CD4-positive, alpha-beta T cell (primary cell): ENCODE measurements at places on chromosomes 1 and 21. TPM values are rescaled to one million over a fixed set of nuclear protein-coding genes. Genes with fewer than 3 reads are reported as not detected.

DNASE2B gene
- total RNA-seq: not detected

GRHL3 gene
- not detected for total RNA-seq

NBPF6 gene
- not detected for total RNA-seq

GRCh38 chr1:63626222-63626621 is 33.0 kb downstream of the PGM1 start:
- H3K4me1 ChIP-seq: no peaks in the 10 kb centered on the region
- H3K4me3 ChIP-seq: no peak overlapping the region
- H3K27me3 ChIP-seq: no peaks in the 10 kb centered on the region
- DNase-seq: no peak

GRCh38 chr1:34865573-34865972 is 6.0 kb upstream of the SMIM12 start:
- DNase-seq: no peak
- H3K4me1 ChIP-seq: peaks cover 49% of the 10 kb centered on the region
- peak overlapping the region; percentile 62 for H3K4me3 ChIP-seq
- peaks cover 3% of the 10 kb centered on the region for H3K27me3 ChIP-seq
- H3K36me3 ChIP-seq: no peaks in the 10 kb centered on the region

DNA sequence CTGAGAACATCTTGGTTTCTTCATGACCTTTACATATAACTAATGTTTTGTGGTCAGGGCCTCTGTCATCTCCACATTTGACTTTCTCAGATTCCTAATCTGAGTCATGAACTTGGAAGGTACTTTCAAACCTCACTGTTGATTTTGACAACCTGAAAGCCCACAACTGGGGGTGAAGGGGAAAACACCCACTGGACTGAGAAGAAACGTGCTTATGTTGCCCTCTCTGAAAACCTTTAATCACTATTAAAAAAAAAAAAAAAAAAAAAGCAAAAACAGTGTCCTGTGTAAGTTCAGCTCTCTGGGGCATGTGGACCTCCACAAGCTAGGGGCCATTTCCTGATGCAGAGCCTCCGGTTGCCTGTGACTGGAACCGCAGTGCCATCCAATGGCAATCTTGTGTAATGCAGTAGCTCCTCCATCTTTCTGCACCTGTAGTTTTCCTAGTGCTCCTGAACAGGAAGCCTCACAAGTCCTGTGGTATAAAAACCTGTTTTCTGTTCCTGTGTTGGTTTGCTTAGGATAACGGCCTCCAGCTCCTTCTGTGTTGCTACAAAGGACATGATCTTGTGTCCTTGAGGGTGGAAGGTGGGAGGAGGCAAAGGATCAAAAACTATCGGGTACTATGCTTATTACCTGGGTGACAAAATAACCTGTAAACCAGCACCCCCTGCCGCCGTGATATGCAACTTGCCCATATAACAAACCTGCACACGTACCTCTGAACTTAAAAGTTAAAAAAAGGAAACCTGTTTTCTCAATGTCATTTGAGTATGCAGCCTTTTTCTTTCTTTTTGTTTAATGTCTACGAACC is 124.5 kb downstream of the ZNF648 start:
- no peak overlapping the region for H3K27ac ChIP-seq
- H3K27me3 ChIP-seq: no peaks in the 10 kb centered on the region
- no peaks in the 10 kb centered on the region for H3K36me3 ChIP-seq
- peak; percentile 13 for DNase-seq

DNA sequence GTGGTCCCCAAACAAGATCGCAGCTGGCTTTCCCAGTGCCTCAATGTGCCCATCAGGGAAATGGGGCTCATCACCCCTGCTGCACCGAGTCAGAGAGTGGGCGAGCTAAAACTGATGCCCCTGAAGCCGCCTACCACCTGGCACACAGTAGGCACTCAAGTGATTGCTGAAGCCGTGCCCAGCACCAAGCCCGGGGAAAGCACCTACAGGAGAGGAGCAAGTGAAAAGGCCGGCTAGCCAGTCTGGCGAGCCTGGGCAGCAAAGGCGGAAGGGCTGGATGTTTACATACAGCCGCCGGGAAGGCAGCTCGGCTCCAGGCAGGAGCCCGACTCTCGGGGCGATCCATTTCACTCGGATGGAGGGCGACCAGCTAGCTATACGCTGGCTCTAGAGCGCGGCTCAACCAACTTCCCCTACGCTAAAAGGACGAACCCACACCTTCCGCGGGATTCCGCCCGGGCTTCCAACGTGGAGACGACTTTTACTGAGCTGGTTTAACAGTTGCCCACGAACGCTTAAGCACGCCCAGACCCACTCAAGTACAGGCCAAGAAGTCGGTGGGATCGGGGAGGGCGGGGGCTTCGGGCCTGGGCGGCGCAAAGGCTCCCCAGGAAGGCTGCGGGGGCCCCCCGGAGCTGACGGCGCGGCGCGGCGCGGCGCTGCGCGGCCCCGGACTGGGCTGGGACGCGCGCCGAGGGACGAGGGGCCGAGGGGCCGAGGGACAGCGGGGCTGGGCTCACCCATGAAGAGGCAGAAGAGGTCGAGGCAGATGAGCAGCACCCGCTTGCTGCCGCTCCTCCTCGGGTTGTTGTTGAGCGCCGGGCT is 1.0 kb downstream of the PLPP3 start:
- H3K4me1 ChIP-seq: no peaks in the 10 kb centered on the region
- DNase-seq: no peak
- H3K36me3 ChIP-seq: no peaks in the 10 kb centered on the region
- no peak overlapping the region for H3K27ac ChIP-seq
- no peak overlapping the region for H3K4me3 ChIP-seq

DNA sequence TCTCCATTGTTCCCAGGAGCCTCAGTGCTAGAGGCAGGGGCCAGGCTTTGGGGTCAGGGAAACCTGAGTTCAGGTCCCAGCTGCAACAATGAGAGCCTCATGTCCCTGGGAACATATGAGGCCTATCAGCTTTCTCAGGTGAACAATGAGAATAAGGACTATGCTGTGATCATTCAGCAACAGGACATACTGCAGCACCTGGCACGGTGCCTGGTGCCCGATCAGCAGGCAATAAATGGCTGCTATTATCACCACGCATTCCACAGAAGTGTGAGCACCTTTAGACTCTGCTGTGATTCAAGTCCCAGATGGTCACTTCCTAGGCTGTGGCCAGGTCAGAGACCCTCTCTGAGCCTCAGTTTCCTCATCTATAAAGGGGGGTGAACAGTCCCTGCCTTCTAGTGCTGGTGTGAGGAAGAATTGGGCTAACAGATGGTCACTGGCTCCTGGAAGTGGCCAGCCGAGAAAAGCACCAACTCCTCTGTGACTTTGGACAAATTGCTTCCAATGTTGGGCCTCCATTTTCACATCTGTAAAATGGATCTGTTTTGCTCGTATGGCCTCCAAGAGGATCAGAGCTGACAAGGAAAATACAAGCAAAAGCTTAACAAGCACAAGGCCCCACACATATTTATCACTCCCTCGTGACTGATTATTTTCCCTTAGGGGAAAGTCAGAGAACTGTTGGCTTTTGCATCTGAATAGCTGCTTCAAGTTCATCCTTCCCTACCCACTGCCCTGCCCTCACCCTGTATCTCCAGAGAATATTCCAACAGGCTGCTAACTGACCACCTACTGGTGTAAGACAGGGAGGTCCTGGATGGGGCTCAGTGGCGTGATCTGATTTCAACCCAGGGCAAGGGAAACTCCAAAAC is 1.1 kb downstream of the SLC5A9 start:
- no peak overlapping the region for H3K4me3 ChIP-seq
- H3K36me3 ChIP-seq: no peaks in the 10 kb centered on the region
- no peak overlapping the region for H3K27ac ChIP-seq
- no peak for DNase-seq
- H3K4me1 ChIP-seq: peaks cover 23% of the 10 kb centered on the region

DNA sequence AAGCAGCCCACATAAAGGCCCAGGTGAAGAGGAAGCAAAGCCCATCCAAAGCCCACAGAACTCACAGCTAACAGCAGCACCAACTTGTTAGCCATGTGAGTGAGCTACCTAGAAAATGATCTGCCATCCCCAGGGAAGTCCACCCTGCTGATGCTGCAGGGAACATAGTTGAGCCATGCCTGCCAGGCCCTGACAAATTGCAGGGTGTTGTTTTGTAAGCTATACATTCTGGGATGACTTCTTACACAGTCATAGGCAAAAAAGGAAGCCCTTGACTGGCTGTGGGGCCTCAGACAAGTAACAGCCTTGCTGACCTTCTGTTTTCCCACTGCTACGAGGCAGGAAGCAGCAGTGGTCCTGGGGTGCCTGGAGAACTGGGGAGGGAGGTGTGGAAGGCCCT is 262.7 kb downstream of the MATN1 start:
- no peak overlapping the region for H3K27ac ChIP-seq
- no peak for DNase-seq
- no peaks in the 10 kb centered on the region for H3K36me3 ChIP-seq
- no peaks in the 10 kb centered on the region for H3K4me1 ChIP-seq
- H3K4me3 ChIP-seq: no peak overlapping the region
- peaks cover 4% of the 10 kb centered on the region for H3K27me3 ChIP-seq

DNA sequence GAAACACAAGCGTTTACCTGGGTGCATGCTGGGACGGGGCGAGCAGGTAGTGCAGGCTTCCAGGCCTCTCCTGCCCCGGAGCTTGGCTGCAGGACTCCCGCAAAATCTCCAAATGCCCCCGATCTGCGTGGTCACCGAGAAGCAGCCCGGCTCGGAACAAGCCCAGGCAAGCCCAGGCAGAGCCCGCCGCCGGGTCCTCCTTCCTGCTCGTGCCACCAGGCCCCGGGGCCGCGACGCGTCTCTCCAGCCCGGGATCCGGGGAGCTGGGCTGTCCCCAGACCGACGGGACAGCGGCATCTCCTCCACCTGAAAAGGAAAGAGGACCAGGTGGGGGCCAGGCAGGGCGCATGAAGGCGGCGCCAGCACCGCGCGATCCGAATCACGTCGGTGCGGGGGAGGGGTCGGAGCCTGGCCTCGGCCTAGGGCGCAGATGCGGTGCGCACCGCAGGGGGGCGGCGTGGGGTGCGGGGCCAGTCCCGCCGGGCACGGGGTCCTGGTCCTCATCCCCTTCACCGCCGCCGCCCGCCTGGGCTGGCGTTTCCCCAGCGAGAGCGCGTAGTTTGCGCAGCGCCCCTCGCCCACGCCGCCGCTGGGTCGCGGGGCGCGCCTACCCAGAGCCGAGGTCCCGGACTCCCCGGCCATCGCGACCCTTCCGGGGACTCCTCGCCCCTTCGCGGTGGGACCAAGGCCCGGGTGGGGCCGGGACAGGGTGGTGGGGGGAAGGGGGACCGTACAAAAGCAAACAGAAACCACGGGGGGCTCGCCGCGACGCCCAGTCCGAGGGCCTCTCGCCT is 52.4 kb upstream of the H6PD start:
- peaks cover 27% of the 10 kb centered on the region for H3K27me3 ChIP-seq
- no peaks in the 10 kb centered on the region for H3K36me3 ChIP-seq
- no peak for DNase-seq
- no peak overlapping the region for H3K27ac ChIP-seq

- no peaks in the 10 kb centered on the region for H3K4me1 ChIP-seq
- H3K27ac ChIP-seq: no peak overlapping the region
- no peak overlapping the region for H3K4me3 ChIP-seq
- H3K36me3 ChIP-seq: no peaks in the 10 kb centered on the region
- no peaks in the 10 kb centered on the region for H3K27me3 ChIP-seq
- no peak for DNase-seq
These were observed 191.2 kb downstream of the RERE start for GRCh38 chr1:8625981-8626898.

- DNase-seq: no peak
- no peak overlapping the region for H3K27ac ChIP-seq
- H3K4me1 ChIP-seq: no peaks in the 10 kb centered on the region
- no peaks in the 10 kb centered on the region for H3K36me3 ChIP-seq
These were observed 293.5 kb downstream of the MRPL39 start for GRCh38 chr21:25313829-25314228.

- DNase-seq: no peak
- H3K27ac ChIP-seq: no peak overlapping the region
- H3K36me3 ChIP-seq: no peaks in the 10 kb centered on the region
- H3K4me3 ChIP-seq: no peak overlapping the region
- H3K27me3 ChIP-seq: no peaks in the 10 kb centered on the region
These were observed 103.3 kb upstream of the DEPDC1 start for GRCh38 chr1:68600049-68600661.

- no peaks in the 10 kb centered on the region for H3K4me1 ChIP-seq
- no peak overlapping the region for H3K27ac ChIP-seq
- H3K27me3 ChIP-seq: no peaks in the 10 kb centered on the region
- no peak for DNase-seq
These were observed 312.7 kb upstream of the C1orf87 start for GRCh38 chr1:60386249-60386648.

DNA sequence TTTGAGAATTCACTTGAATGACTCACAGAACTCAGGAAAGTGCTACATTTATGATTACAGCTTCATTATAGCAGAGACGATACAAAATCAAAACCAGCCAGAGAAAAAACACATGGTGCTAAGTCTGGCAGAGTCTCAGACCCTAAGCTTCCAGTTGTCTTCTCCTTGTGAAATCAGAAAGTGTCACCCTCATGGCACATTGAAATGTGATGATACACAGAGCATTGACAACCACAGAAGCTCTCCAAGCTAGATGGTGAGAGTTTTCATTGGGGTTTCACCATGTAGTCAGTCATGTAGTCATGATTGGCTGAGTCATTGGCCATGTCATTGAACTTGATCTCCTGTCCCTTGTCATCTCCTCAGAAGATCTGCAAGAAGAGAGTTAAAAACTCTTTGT is 526.6 kb downstream of the MRPL39 start:
- H3K4me1 ChIP-seq: no peaks in the 10 kb centered on the region
- H3K27me3 ChIP-seq: no peaks in the 10 kb centered on the region
- no peak for DNase-seq
- H3K4me3 ChIP-seq: no peak overlapping the region
- no peaks in the 10 kb centered on the region for H3K36me3 ChIP-seq

- H3K36me3 ChIP-seq: no peaks in the 10 kb centered on the region
- peak overlapping the region; percentile 63 for H3K4me3 ChIP-seq
- H3K27me3 ChIP-seq: no peaks in the 10 kb centered on the region
- peak; percentile 8 for DNase-seq
These were observed 613 bp downstream of the ZFYVE9 start for GRCh38 chr1:52142220-52143183.

- no peaks in the 10 kb centered on the region for H3K4me1 ChIP-seq
- H3K27ac ChIP-seq: no peak overlapping the region
- H3K36me3 ChIP-seq: no peaks in the 10 kb centered on the region
- no peaks in the 10 kb centered on the region for H3K27me3 ChIP-seq
- H3K4me3 ChIP-seq: no peak overlapping the region
- no peak for DNase-seq
These were observed 117.7 kb downstream of the CTH start for GRCh38 chr1:70528590-70529333.

- no peaks in the 10 kb centered on the region for H3K4me1 ChIP-seq
- no peaks in the 10 kb centered on the region for H3K36me3 ChIP-seq
These were observed 3.7 kb downstream of the KAZN start for GRCh38 chr1:14602136-14602535.

DNA sequence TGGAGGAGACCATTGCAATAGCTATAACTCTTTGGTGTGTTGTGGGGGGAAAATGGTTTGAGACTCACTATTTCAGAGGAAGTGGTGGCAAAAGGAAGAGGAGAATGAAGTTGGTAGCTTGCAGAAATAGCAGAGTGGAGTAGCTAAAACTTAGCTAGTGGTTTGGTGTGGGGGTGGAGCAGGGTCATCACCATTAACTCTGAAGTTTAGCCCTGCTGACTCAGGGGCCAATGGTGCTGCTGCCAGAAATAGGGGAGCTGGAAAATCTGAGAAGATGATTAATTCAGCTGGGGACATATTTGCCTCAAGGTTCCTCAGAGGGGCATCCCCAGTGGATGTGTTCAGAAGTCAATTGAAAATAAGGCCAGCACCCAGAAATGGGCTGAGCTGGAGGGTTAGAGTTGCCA is 65.4 kb downstream of the RUNX1 start:
- H3K4me3 ChIP-seq: peak overlapping the region; percentile 0
- no peaks in the 10 kb centered on the region for H3K27me3 ChIP-seq
- peaks cover 77% of the 10 kb centered on the region for H3K4me1 ChIP-seq
- peak overlapping the region; percentile 60 for H3K27ac ChIP-seq
- H3K36me3 ChIP-seq: peaks cover 9% of the 10 kb centered on the region
- no peak for DNase-seq
